ENCODE measurements at places on chromosomes 4 and X.

DNA sequence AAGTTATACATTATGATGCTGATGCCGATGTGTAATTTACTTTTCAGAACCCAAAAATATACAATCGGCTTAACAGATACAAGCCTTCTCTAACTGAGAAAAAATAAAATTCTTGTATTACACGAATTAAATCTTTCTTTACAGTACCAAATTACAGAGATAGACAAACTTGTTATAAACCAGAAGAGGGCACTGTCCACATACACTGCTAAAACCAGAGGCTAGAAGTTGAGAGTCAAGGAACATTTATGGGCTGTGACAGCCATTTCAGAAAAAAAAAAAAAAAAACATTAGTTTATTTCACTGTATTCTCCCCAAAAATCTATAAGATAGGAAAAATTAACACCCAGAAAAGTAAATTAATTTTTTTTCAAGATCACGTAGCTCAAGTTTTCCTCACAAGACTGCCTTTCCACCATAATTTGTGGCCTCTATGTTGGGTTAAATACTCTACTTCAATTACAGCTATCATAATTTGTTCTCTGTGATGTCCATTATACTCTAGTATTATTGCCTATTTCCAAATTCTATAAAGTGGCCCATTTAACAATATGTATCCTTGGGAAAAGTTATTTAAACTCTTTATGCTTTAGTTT, 12.0 kb downstream of the EREG start:
- DNase-seq: peak; percentile 62

GRCh38 chrX:68249401-68249831, 183.9 kb downstream of the OPHN1 start:
- no peak for DNase-seq

DNA sequence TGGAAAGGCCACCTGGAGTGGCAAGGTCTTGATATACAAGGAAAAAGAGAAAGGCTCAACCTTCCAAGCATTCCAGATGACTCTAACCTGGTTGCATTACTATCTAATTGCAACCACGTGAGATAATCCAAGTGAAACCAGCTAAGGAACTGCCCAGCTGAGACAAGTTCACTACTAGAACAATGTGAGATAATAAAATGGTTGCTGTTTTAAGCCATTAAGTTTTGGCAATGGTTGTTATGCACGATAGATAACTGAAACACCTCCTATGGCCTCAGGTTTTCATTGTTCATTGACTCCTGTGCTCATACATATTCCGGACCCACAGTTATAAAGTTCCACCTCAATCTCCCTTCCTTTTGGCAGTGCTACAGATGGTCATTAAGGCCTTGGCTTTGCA, 9.2 kb upstream of the CXorf66 start:
- DNase-seq: no peak

DNA sequence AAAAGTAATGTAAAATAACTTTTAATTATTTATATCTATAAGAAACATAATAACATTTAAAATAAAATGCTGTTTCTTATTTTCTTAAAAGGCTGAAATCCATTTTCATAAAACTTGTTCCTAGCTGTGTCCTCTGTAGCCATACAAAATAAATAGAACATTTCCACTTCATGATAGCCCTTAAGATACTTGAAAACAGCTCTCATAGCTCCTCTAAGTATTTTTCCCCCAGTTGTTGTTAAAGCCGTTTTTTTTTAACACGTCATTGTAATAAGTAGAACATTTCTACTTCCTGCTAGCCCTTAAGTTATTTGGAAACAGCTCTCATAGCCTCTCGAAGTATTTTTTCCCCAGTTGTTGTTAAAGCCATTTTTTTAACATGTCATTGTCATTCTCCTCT, 97.3 kb upstream of the SOX3 start:
- no peak for DNase-seq

GRCh38 chr4:14837860-14838259, 164.4 kb upstream of the CPEB2 start:
- DNase-seq: no peak

- DNase-seq: no peak
Observed at GRCh38 chrX:19869193-19869592, 18.2 kb downstream of the SH3KBP1 start.

- DNase-seq: peak; percentile 26
Observed at GRCh38 chrX:16838202-16839066, 31.7 kb downstream of the RBBP7 start.

DNA sequence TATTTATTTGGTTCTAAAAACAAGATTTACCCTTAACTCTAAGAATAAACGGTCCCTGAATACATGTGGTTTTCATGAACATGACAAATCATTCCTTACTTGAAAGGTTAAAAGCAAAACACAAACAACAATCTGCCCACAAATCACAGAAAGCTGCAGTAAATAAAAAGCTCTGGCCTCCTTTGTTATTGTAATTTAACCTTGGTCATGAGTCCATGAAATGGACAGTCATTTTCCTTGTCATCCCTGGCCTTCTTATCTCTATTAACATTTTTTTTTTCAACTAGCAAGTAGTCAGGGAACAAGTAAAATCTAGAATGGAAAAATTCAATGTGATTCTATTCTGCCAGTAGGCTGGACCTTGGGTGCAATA, 92.7 kb downstream of the SCD5 start:
- DNase-seq: no peak

DNA sequence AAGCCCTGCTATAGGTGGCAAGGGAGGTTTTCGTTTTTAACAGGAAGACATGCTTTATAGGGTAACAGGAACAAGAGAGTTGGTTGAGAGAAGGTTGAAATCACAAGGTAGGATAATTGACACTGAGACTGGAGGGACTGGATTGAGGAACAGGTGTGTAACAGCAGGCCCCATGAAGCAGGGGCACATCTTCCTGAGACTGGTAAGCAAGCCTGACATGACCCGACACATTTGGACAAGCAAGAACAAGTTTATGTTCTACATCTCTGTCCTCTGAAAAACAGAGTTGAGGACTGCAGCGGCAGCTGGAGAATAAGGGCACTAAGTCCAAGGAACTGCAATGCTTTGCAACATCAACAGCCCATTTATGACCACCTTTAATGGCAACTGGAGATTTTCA, 5.2 kb downstream of the RPS4X start:
- DNase-seq: no peak

GRCh38 chr4:94208918-94209317, 1.3 kb downstream of the SMARCAD1 start:
- DNase-seq: no peak

GRCh38 chr4:76995776-76996175, 46.2 kb downstream of the SEPTIN11 start:
- no peak for DNase-seq
